HFF-Myc (cell line): ENCODE measurements at places on chromosomes 6 and 20.

DNA sequence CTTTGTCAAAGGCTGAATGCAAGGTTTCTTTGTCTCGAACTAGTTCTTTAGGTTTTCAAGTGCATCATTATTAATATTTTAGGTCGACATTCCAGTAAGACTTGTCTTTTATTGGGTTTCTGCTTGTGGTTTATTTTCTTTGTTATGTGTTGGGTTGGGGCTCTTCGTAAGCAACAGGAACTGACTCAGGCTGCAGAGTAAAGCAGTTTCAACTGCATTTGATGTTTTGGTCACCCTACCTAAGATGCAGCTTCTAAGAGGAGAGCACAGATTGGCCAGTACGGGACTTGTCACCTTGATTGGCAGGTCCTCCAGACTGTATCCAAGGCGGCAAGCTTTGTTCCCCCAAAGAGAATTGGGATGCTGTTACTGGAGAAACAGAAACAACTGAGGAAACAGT is 149.5 kb upstream of the SULF2 start:
- no peak for DNase-seq

GRCh38 chr6:124676033-124676432 is 286.2 kb upstream of the RNF217 start:
- no peak for DNase-seq

DNA sequence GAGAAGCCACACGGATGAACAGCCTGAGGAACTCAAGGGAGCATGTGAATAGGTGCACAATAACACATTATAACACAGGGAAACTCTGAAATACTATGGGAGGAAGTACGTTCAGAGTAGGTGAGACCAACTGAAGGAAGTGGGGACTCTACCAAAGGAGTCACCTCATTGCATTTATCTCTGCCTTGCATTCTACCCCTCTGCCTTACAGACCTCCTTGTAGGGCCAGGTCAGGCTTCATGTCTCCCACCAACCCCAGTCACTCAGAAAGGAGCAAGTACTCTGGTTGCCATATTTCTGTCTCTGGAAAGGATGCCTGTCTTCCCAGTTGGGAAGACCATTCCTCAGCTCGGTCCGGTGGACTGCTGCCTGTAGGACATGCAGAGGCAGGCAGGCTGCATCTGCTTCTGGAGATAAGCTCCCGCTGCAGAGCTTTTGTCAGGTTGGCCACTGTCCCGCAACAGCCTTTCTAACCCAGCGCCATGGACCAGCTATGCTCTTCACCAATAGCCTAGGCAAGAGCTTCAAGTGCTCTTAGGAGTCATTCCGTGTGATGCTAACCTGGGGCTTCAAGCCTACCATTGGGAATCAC is 51.6 kb upstream of the ASIP start:
- DNase-seq = no peak

GRCh38 chr20:4788314-4788713 is 66.6 kb downstream of the PRND start:
- no peak for DNase-seq

DNA sequence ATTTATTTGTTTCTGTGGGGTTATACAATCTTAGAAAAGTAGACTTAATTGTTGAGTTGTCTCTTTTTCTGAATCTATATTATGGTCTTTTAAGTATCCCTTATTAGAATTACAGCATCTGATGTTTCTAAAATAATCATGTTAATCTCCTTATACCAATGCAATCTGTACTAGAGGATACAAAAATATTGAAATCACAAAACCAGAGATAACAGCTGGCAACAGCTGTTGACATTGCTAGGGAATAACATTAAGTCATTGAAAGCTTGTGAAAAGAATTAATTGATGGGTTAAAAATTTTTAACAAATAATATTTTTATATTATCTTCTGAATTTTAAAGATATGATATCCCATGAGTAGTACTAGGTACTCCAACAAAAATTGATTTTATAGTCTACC is 162.6 kb downstream of the COL19A1 start:
- no peak for DNase-seq

DNA sequence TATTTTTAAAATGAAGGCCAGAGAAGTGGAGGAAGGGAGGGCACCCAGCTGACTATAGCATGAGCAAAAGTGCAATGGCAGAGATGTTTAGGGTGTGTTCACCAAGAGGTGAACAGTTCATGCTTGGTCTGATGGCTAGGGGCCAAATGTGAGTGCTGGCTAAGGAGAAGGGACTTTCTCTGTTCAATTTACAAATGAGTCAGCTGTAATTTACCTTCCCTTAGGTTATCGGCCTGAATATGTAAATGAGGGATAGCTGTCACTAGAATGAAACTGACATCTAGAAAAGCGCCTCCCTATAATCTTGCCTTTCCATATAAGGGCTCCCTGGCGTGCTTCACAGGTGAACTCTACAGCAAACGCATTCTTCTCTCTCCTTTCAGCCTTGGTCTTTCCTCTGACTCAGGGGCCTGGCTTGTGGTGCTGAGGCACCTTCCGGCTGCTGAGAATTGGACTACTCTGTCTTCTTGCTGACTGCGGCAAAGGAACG is 114.7 kb upstream of the BACH2 start:
- no peak for DNase-seq

- no peak for DNase-seq
These were observed 96.2 kb downstream of the RPP40 start for GRCh38 chr6:4907602-4908001.

DNA sequence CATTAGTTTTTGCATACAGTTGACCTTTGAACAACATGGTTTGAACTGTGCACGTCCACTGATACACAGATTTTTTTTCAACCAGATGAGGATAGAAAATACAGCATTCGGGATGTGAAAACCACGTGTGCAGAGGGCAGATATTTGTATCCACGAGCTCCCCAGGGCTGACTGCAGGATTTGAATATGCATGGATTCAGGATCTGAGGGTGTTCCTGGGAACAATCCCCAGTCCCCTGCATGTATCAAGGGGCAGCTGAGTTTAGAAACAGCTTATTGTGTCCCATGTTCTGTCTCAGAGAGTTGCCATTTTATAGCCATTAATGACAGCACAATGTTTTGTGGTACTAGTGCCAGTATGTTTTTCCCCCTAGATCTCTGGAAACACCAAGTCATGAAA is 53.6 kb downstream of the CD164 start:
- no peak for DNase-seq

DNA sequence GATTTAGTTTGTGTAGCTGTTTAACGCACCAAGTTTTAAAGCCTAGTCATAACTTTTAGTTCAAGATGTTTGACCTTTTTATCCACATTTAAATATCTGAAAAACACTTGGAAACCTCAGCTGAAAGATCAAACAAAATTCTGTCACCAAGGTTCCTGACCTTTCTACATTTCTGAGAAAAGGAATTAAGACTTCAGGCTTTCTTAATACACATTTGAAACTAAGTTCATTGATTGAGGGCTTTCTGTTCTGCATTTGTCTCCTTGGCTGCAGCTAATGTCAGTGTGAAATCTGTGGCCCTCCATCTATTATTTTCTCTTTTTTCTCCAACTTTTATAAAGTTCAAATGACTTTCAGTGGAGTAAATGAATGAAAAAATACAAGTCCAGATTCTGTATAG is 22.7 kb upstream of the FBXL4 start:
- no peak for DNase-seq

GRCh38 chr20:3208786-3209256 is 477 bp upstream of the ITPA start:
- DNase-seq = no peak

- DNase-seq = no peak
These were observed 697.0 kb upstream of the POU3F2 start for GRCh38 chr6:98137391-98137790.

GRCh38 chr20:44402391-44403193 is 47.1 kb downstream of the HNF4A start:
- DNase-seq = no peak
